ENCODE measurements at places on chromosomes 7 and 10.

- no peak for DNase-seq
Observed at GRCh38 chr10:4658777-4659176, 167.2 kb upstream of the AKR1E2 start.

GRCh38 chr10:106493751-106494150 lies 670.8 kb downstream of the SORCS1 start:
- no peak for DNase-seq

DNA sequence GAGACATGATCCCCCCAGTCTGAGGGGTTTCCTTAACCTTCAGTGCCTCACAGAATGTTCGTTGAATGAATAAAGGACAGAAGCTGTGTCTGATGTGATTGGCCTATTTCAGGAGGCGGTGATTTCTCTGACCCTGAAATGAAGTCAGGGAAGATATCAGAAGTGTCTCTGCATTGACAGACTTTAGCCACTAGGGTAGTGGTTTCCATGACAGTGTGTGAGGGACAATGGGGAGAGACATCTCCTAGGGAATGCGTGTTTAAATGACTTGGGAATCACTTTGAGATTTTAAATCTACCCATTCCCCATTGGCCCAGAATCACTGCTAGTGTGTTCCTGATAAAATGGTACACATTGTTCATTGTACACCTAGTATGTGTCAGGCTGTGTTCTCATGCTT lies 132.0 kb downstream of the CFAP58 start:
- DNase-seq, result no peak

GRCh38 chr7:3956949-3957348 lies 655.9 kb downstream of the SDK1 start:
- no peak for DNase-seq

GRCh38 chr10:29628311-29628710 lies 6.5 kb downstream of the SVIL start:
- no peak for DNase-seq

GRCh38 chr10:96666741-96667140 lies 53.6 kb downstream of the PIK3AP1 start:
- DNase-seq, result no peak

- DNase-seq, result no peak
Observed at GRCh38 chr10:60827791-60828488, 49.7 kb downstream of the CDK1 start.

- no peak for DNase-seq
Observed at GRCh38 chr7:103447073-103447960, 1.3 kb upstream of the SLC26A5 start.

DNA sequence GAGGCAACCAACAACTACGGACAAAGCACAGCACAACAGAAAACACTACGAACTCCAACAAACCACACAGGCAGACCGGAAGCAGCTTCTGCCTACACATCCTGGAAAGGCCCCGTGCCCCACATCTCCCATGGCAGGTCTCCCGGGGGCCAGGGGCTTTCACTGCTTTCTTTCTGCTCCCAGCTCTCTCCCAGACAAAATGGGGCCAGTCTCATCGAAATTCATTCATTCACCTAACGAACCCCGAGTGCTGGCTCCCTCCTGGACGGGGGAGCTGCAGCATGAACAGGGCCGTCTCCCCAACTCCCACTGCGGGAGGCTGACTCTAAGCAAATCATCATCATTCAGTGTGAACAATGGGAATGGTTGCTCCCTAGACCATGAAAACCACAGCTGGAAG lies 47.6 kb upstream of the NANOS1 start:
- DNase-seq, result no peak

DNA sequence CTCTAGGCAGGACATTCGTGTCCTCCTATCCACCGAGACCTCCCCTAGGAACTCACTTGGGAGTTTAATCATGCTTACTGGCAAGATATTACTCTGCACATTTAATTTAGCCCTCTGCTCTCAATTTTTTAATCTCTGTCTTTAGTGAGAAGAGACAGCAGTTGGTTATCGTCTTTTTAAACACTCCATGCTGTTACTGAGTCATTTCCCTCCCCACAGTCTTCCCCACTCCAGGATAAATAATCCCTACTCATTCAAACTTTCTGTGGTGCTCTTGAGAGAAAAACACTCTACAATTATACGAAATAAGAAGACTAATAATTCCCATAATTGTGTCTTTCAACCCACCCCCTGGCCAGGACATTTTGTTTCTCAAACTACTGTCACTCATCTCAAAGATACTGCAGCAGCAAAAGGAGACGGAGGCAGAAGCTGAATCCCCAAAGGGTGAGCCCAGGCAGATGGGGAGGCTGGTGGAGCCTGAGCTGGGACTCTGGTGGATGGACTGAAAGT lies 84.2 kb downstream of the ANK3 start:
- DNase-seq, result no peak

DNA sequence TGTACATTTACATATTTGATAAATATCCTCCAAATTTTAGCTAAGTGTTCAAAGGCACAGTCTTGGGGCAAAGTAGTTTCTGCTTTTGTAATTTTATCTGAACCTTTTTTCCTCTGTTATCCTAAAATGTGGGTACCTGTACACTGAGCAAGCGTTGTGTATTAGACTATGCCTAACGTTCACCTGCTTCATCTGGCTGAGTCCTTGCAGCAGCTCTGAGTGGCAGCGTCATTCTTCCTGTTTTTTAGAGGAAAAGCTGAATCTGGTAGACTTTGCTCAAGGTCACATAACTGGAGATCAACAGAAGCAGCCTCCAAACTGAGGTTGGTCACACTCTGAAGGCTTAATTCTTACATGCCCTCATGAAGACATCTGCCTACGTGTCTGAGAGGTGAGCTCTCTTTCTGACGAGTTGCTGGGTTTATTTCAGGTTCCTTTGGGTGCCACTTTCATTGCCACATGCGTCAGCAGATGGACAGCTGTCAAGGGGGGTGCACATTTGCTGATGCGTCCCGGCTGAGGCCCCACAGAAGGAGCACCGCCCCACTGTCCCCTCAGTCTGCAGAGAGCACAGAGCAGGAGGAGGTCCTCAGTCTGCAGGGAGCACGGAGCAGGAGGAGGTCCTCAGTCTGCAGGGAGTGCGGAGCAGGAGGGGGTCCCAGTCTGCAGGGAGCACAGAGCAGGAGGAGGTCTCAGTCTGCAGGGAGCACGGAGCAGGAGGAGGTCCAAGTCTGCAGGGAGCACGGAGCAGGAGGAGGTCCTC lies 406.5 kb upstream of the SHH start:
- no peak for DNase-seq

GRCh38 chr10:6068422-6068821 lies 6.3 kb upstream of the IL2RA start:
- DNase-seq, result no peak

DNA sequence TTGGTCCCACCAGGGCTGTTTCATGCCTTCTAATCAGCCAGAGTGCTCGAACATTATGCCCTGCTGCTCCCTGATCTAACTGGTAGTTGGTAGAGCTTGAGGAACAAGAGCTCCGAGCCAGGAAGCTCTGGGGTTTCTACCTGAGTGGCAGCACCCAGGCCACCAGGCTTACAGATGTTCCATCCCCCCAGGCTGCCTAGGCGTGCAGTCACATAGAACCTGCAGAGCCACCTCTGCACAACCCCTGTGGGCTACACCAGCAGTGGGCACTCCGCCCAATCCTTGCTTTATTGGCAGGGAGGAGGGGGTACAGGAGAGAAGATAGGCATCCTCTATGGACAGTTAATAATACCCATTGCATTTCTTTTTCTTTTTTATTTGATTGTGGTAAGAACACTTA lies 21.8 kb downstream of the MAP3K8 start:
- DNase-seq, result no peak

DNA sequence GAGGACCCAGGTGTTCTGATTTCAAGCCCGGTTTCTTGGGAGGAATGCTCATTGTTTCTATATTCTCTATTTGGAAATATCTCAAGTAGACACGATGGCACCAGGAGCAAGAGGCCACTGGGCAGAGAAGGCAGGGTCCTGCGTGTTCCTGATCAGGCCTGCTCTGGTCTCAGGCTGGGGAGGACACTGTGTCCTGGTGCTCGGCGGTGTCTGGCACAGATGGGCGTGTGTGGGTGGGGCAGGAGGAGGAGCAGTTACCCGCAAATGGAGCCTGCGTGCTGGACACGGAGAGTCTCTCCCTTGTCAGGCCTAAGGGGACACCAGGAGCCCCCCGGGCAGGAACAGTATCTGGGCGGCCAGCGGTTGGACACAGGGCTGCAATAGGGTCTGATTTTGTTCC lies 25.9 kb upstream of the GOLGA7B start:
- DNase-seq, result no peak

DNA sequence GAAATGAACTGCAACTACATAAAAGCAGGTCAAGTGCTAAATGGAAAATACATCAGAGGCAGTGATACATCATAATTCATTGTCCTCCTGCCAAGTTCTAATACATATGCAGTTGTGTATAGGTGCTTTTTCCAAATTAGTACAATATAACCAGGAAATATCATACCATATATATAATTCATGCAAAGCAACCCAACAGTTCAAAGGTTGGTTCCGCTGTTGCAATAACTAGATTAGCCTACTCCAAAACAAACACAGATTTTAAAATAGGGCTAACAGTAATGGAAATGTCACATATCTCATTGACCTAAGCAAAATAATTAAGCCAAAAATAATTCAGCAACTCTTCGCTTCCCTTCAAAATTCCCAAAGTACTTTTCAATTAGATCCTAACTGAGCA lies 88.9 kb upstream of the NEBL start:
- no peak for DNase-seq

DNA sequence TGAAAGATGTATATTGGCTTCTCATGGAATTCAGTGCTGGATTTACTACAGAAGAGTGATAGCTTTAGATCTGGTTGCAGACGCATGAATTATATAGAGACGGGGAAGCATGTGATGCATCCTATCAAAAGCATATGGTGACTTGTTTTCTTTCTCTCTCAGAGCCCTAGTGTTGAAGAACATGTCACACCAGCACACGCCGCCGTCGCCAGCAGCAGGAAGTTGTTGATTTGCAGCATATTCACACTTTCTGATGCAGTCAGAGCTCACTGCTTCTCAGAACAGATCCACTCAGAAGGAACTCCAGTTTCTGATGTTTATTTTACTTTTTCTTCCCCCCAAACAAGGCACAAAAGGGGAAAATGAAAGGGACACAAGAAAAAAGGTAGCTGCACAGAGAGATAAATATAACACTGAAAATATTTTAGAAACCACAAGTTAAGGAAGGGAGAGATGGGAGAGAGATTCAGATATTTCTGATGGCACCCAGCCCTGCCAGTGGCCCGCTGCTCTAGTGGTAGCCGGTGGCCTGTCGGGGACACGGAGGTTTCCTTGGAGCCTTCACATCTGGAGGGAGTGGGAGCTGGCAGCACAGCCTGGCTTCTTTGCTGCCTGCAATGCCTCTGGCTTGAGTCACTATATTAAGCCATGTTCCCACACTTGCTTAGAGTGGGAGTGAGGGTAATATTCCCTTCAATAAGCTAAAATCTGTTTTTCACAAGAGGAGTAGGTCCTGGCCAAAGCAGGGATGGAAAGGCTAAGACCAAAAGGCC lies 123.2 kb downstream of the NRP1 start:
- DNase-seq, result no peak

- DNase-seq, result no peak
Observed at GRCh38 chr10:1498746-1499358, 238.5 kb downstream of the ADARB2 start.

- DNase-seq, result no peak
Observed at GRCh38 chr10:126638542-126638941, 32.0 kb downstream of the C10orf90 start.

DNA sequence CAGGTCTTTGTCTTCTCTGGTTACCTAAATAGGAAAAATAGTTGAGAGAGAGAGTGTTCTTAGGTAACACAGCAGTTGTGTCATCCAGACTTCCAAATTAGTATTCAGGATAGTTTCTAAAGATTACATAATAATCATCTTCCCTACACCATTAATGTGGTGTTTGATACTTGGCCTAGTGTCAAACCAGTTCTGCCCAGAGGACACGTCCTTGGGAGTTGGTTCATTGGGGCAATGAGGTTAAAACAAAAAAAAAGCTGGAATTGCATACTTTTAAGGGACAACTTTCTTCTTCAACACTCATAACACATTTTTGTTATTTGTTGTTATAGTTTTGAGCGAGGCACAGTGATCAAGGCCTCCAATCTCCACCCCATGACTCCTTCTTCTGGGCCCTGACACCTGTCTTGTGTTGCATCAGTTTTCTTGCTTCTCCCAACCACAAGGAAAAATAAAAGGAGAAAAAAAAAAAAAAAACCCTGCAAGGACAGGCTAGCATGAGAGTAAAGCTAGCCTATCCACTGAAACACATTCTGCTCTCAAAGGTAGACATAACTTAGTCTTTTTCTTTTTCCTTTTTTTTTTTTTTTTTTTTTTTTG lies 28.8 kb downstream of the STN1 start:
- no peak for DNase-seq

- DNase-seq, result no peak
Observed at GRCh38 chr7:26195867-26196657, 4.5 kb downstream of the HNRNPA2B1 start.

DNA sequence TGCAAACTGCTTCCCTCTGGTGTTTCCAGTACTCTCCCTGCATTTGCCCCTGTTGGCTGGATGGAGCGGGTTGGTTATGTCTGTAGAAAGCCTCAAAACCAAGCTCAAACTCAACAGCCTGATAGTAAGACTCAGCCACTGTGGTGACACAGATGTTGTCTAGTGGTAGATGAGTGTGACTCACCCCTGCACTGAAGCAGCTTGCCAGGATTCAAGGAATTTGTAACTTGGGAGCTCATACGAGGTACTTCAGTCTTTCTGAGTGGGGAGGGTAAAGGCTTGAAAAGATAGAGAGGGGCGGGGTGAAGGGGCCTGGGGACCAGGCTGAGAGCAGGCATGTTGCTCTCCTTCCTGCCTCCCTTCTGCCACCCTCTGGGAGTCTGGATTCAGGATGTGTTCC lies 22.9 kb upstream of the AQP1 start:
- no peak for DNase-seq

DNA sequence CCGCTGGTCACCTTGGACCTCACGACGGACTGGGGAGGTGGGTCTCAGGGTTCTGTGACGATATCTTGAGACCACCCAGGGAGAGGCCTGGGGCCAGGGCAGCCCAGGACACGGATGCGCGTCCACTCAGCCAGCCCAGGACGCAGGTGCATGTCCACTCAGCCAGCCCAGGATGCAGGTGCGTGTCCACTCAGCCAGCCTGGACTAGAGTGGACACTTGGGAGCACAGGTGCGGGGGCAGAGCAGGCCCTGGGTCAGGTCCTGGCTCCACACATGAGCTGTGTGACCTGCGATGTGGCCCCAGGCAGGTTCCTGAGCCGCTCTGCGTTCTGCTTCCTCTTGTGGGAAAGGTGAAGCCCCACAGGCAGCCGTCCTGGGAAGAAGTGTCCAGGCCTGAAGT lies 22.2 kb downstream of the KNDC1 start:
- no peak for DNase-seq
